ENCODE measurements at places on chromosomes 11 and 22.

DNA sequence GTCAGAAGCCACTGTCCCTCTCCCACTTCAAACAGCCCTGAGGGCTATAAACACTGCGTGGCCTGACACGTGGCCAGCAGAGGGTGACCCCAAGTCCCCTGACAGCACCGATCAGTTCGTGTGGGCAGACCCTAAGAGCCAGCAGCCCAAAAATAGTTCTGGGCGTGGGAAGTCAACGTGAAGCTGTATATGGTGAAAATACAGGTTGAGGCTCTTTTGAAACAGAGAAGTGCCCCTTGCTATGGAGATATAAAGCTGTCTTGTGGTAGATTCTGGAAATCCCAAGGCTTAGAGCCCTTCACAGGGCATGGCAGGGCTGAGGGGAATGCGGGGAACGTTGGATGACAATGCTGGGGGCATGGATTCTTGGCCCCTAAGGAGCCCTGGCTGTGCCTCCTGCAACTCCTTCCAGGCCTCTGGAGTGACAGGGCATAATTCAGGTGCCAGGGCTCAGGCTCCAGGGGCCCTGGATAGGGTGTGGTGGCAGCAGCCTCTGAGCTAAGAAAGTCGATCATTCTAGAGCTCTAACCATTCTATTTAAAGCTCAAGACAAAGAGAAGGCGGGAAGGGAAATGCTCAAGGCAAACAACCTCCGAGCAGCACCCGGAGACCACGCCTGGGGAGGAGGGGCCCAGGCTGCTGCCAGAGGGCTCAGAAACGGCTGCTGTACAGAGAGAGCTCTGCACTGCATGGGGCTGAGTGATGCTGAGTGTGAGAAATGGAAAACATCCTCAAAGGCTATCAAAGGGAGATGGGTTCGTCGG is 60.4 kb upstream of the CD5 start:
- peak; percentile 54 for DNase-seq

DNA sequence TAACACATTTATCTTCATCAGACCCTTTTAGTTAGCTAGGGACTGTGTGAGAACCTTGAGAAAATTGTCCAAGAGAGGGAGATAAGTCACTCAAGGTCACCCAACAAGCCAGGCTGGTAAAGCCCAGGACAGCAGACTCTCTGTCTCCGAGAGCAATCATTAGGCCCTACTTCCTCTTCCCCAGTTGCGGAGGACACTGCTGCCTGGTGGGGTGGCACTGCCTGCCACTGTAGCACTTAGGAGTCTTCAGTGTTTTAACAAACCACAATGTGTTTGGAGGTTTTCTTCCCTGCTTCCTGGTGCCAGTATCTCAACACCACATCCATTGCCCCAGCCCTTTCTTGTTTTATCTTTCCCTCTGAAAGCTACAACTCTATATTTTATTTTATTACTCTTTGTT is 132.1 kb upstream of the LDLRAD3 start:
- no peak for DNase-seq

DNA sequence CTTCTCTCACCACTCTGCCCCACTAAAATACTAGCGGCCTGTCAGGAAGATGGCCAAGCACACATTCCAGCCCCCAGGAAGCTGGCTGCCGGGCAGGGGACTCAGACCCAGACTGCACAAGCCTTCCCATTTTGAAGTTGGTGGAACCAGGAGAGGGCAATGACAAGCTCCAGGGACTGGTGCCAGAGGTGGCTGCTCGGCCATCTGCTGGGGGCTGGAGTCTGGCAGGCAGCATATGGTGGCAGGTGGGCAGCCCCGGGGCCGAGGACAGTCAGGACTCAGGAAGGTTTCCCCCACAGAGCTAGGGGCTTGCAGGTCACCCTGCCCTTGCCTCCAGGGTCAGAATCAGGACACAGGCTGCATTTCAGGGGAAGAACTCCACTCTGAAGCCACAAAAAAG is 22.6 kb downstream of the KCNJ5 start:
- DNase-seq, result no peak

GRCh38 chr11:67641338-67642172 is 2.0 kb upstream of the TBX10 start:
- DNase-seq, result no peak

DNA sequence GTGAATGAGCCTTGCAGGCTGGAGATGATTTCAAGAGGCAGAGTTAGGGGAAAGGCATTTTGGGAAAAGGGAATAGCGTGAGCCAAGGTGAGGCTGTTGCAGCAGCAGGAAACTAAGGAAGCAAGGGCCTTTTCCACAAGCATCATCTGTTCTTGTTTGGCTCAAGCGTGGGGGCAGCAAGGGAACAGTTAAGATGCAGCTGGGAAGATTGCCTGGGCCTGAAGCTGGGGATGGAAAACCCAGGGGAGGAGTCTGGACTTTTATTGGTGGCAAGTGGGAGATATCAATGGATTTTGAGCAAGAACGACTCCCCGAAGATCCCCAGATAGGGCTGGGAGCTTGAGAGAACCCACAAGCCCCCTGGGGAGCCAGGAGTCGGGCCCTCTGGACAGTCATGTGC is 27.3 kb upstream of the PICK1 start:
- DNase-seq, result no peak

DNA sequence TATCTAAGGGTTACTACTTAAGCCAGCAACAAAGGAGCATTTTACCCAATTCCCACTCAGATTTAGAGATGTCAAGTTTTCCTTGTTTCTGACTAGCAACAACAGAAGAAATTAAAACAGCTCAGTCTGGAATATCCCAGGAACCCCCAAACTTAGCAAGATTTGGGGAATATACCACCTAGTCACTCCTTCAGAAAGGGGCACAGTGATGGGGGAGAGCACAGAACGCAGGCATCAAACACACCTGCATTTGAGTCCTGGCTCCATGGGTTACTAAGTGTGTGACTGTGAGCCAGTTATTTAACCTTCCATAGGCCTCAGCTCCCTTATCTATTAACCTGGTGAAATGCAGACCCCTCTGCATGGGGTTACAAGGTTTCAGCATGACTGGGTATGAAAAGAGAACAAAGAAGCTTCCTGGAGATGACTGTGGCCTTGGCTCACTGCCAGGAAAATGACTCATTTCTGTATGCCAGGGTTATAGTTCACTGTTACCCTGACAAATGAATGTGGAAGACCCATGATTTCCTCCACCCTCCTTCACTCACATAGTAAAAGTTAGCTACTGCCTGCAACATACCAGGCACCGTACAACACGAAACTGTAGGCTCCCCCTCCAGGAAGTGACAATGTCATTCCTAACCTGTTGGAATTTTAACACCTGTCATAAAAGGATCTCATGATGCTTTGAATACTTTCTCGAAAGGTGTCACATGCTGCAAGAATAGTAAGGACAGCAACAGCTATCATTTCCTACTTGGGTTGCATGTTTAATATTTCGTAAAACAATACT is 79.6 kb downstream of the ME3 start:
- DNase-seq, result peak; percentile 88

- no peak for DNase-seq
Measured at GRCh38 chr11:109040303-109040702, 375.4 kb downstream of the DDX10 start.

DNA sequence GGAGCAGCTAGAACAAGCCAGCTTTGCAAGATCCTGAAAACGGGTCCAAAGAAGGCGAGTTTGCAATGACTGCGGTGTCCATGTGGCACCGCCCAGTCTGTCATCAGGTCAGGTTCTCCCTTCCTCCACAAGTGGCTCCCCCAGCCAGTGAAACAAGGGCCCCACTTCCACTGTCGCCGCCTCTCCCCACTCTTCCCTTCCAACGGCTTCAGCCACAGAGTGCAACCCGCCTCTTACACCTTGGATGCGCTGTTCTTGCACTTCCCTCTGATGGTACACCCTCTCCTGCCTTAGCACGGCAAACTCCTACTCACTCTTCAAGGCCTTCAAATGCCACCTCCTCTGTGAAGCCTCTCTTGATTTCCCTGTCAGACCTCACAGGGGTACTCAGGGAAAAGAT is 10.8 kb upstream of the TCF20 start:
- no peak for DNase-seq

DNA sequence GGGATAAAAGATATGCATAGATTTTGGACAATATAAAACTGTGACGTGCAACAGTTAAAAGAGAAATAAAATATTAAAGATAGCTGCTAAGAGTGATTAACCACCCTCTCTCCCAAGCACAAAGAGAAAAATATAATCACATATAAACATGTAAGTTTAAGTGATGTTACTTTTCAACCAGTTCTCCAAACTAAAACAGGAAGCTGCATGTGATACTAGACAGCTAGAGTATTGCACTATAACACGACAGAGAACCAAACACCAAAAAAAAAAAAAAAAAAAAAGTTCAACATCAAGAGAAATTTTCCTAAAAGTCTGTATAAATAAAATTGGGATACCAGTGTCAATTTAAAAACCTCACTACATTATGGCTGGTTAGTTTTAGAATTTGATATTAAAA is 79.1 kb downstream of the PICALM start:
- no peak for DNase-seq

- no peak for DNase-seq
Measured at GRCh38 chr11:125980436-125980835, 34.6 kb downstream of the VSIG10L2 start.

- no peak for DNase-seq
Measured at GRCh38 chr11:70050243-70050642, 27.9 kb upstream of the ANO1 start.

DNA sequence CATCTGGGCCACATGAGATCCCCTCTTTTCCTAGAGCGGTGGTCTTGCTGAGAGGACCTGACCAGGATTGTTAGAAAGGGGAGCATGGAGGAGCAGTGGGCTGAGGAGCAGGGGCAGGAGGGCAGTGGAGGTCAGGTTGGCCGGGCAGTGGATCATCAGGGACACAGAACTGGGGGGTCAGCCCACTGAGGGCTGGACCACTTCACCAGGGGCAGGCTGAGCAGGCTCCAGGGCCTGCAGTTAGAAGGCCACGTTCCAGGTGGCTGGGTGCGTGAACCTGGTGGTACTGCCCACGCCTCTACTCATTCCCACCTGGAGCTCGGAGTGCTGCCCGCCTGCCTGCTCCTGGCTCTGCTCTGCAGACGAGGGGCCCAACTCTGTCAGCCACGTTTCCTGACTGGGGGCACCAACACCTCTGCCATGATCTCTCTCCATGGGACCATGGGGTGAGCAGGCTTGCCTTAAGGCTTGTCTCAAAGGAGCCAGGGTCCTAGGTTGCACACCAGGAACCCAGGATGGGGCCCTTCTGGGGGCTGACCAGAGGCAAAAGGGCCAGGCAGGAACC is 9.7 kb downstream of the MRGPRF start:
- DNase-seq, result no peak

GRCh38 chr11:71120471-71120896 is 131.9 kb downstream of the SHANK2 start:
- DNase-seq, result no peak

GRCh38 chr11:65651589-65652510 is 10.9 kb downstream of the RELA start:
- peak; percentile 33 for DNase-seq

GRCh38 chr11:60168306-60168705 is 14.6 kb downstream of the MS4A6A start:
- no peak for DNase-seq

DNA sequence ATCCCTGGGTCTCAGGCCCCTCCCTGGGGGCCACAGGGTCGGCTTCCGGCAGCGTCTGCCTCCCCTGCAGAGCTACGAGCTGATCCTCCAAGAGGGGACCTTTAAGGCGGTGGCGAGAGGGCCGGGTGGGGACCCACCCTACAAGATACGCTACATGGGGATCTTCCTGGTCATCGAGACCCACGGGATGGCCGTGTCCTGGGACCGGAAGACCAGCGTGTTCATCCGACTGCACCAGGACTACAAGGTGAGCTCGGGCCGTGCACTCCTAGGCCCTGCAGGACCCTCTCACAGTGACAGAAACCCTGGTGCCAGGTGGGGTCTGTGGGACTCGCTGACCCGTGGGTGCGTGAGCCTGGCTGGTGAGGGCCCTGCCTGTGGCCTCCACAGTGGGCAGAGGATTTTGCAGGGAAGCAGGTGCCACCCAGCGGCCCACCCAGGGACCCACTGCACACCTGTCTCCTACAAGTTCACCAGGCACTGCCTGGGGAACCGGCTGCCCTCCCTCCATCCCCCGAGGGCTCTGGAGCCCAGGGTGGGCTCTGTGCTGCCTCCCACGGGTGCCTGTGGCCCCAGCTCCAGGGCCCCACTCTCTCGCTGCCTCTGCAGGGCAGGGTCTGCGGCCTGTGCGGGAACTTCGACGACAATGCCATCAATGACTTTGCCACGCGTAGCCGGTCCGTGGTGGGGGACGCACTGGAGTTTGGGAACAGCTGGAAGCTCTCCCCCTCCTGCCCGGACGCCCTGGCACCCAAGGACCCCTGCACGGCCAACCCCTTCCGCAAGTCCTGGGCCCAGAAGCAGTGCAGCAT is 13.7 kb downstream of the MUC5B start:
- DNase-seq, result no peak

GRCh38 chr11:102007567-102008437 is 39.4 kb upstream of the CFAP300 start:
- peak; percentile 79 for DNase-seq

- DNase-seq, result no peak
Measured at GRCh38 chr11:78595436-78596130, 20.9 kb upstream of the NARS2 start.

Data from astrocyte of the spinal cord (primary cell).